Frontal cortex (tissue), 4 donors: ENCODE measurements at places on chromosomes 11 and 22. TPM values are rescaled to one million over a fixed set of nuclear protein-coding genes. Genes with fewer than 3 reads are reported as not detected.

TTC36 gene
- total RNA-seq: 2.4 TPM

PGA5 gene
- total RNA-seq: 0.82 TPM

OR52K1 gene
- total RNA-seq: not detected

L3MBTL2 gene
- total RNA-seq: 22.8 TPM

FAM83F gene
- total RNA-seq: 0.41 TPM
